ENCODE measurements at places on chromosomes 5 and 9. TPM values are rescaled to one million over a fixed set of nuclear protein-coding genes. Genes with fewer than 3 reads are reported as not detected.

Gene RANBP3L
- not detected for polyA plus RNA-seq

Gene BSPRY
- 1.3 TPM for polyA plus RNA-seq

Gene PIP5KL1
- 0.46 TPM for polyA plus RNA-seq

Gene ZNF474
- polyA plus RNA-seq, result not detected

GRCh38 chr9:93644397-93645088, 68.2 kb downstream of the PHF2 start:
- DNase-seq, result no peak
- no peaks in the 10 kb centered on the region for H3K4me1 ChIP-seq
- H3K36me3 ChIP-seq, result peaks cover 27% of the 10 kb centered on the region
- no peak overlapping the region for H3K27ac ChIP-seq

DNA sequence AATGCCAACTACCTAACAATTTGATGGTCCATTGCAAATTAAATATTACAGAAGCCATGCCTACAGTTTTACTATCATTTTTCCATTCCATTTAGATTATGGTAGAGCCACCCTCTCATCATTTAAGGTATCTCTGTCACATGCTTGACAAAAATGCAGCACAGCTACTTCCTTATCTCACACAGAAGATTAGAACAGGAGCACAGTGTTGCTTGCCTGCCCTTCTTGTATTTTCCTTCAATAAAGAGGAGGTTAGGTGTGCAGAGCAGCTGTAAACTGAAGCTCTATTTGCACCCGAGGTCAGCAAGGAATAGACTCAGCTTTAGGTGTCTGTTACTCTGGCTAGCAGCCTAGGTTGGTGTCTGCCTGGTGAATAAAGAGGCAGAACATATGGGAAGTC, 51.5 kb upstream of the ATP10B start:
- no peaks in the 10 kb centered on the region for H3K4me1 ChIP-seq
- no peak for DNase-seq
- no peak overlapping the region for H3K4me3 ChIP-seq
- no peak overlapping the region for H3K27ac ChIP-seq

- H3K4me3 ChIP-seq, result no peak overlapping the region
- DNase-seq, result no peak
- H3K36me3 ChIP-seq, result peaks cover 4% of the 10 kb centered on the region
- no peak overlapping the region for H3K27ac ChIP-seq
- peaks cover 20% of the 10 kb centered on the region for H3K4me1 ChIP-seq
Observed at GRCh38 chr5:93611976-93612854, 29.2 kb downstream of the NR2F1 start.

GRCh38 chr5:133907075-133907474, 61.4 kb downstream of the C5orf15 start:
- H3K4me3 ChIP-seq, result no peak overlapping the region
- H3K4me1 ChIP-seq, result no peaks in the 10 kb centered on the region
- H3K36me3 ChIP-seq, result no peaks in the 10 kb centered on the region
- H3K27me3 ChIP-seq, result no peaks in the 10 kb centered on the region
- DNase-seq, result no peak

DNA sequence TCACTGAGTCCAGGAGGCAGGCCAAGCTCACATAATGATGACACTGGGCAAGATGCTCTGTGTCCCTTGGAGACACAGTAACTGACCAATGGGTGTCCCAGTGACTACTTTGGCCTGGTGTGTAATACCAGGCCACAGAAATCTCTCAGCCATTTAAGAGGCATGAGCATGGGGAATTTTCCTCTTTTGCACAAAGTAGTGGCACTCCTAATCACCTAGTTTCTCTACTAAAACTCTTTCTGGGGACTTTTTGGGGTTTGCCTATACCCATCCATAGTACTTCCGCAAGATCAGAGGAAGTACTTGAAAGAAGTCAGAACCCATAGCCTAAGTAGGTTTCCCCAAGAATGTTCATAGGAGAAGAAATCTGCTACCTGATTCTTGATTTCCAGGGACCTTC, 161.9 kb downstream of the ARSB start:
- H3K4me1 ChIP-seq, result no peaks in the 10 kb centered on the region
- no peak overlapping the region for H3K27ac ChIP-seq
- DNase-seq, result no peak
- H3K36me3 ChIP-seq, result peaks cover 34% of the 10 kb centered on the region

DNA sequence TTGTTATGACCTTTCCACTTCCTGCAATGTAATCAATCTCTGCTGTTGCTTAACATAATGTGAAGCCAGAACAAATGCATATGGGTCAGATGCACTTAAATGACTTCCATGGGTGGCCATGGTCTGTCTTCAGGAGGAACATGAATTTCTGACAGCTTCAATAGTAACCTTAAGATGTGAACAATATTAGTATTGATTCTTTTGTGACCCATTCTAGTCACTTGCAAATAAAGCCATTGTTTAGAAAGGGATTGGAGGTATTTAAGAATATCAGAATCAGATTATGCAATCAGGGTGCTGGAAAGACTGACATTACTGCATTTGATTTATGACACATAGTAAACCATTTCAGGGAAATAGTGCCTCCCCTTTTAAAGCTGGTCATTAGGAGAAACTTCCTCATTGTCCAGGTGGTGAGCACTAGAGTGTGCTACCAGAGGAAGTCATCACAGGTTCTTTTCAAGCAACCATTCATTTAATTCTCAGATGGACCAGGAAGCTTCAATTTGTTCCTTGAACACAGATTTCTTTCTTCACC, 32.1 kb downstream of the GRIN3A start:
- no peaks in the 10 kb centered on the region for H3K36me3 ChIP-seq
- DNase-seq, result no peak
- H3K27ac ChIP-seq, result no peak overlapping the region

GRCh38 chr5:132176987-132177386, 50.7 kb downstream of the P4HA2 start:
- no peak for DNase-seq
- H3K4me3 ChIP-seq, result no peak overlapping the region
- no peak overlapping the region for H3K27ac ChIP-seq
- H3K4me1 ChIP-seq, result peaks cover 15% of the 10 kb centered on the region
- no peaks in the 10 kb centered on the region for H3K36me3 ChIP-seq

Data from naive thymus-derived CD8-positive, alpha-beta T cell (primary cell).